Fibroblast of the aortic adventitia (primary cell): ENCODE measurements at places on chromosomes 4 and X.

DNA sequence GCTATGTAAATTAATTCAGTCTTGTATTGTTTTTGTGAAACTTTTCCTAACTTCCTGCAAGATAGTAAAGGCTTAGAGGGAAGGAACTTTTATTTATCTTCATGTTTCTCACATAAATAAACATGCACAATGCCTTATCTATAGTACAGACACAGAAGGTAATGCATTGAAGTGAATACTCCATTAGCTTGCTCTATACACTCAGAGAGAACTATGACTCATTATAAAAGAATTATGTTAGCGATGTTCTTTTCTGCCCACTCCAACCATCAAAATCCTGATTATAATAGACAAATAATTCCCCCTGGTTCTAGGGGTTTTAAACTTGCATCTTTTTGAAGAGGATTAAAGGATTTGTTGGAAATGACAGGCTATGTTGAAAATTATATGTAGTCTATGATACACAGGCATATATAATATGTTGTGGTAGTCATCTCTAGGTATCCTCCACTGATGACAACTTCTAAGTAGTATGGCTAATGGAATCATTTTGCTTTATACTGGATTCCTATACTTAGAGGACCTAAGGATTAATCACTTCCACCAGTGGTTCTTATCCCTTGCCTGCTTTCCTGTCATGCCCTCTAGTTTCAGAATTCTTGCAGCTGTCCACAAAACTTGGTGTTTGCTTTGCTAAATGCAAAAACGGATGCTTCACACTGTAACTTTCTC is 115.7 kb downstream of the NDST4 start:
- no peak for DNase-seq

- DNase-seq = no peak
These were observed 3.3 kb upstream of the MAGEA8 start for GRCh38 chrX:149877636-149878035.

DNA sequence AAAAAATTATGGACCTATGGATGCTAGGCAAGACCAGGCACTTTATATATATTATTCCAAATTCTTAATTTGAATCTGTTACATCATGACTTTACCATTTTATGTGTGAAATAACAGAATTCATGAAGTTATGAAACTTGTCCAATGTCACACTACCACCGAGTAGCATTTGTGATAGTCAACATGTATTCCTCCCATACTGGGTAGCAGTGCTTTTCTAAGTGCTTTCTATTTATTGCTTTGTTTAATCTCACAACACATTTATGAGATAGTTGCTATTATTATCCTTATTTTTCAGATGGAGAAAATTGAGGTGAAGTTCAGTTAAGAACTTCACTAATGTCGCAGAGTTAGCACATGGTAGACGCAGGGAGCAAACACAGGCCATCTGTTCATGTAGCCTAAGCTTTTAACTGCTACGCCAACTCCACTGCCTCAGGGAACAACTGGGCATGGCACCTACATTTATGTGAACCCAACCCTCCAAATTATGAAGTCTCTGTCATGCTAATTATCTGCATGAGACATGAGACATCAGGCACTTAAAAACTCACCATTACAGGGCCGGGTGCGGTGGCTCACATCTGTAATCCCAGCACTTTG is 20.8 kb downstream of the GUCY1A1 start:
- no peak for DNase-seq

DNA sequence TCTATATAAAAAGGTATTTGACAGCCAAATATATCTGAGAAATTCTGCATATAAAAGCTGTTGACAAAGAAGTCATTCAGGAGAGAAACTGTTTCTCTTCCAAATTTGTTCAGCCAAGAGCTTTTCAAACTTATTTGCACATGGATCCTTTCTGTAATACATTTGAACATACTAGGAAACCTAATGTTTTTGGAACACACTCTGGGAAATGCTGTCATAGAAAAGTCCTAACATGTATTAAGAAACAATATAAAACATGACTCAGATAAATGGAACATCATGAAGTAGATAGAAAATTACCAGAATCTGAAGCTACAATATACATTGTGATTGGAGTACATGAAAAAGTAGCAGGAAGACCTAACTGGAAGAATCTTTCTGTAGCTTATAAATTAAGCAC is 781.5 kb upstream of the EPHA5 start:
- peak; percentile 43 for DNase-seq

GRCh38 chrX:134002921-134003615 is 17.7 kb upstream of the GPC3 start:
- no peak for DNase-seq

DNA sequence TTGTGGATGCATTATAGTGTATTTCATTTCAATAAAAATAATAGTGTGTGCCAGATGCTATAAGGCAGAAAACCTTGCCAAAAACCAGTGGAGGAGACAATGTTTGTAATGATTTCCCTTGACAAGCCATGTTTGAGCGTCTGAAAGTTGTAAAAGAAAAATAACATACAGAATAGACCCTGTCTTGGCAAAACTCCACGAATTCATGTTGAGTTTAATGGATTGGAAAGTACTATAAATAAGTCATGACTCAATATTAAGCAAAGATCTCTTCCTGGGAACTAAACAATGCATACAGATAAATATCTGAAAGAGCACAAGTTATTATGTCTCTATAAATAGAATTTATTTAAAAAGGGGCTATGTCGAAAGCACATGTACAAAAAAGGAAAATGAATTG is 543.5 kb downstream of the GABRG1 start:
- no peak for DNase-seq

- no peak for DNase-seq
These were observed 14.4 kb downstream of the LRRC66 start for GRCh38 chr4:52005604-52006273.

GRCh38 chrX:129663171-129663570 is 8.4 kb upstream of the APLN start:
- DNase-seq = peak; percentile 83

- peak; percentile 12 for DNase-seq
These were observed 71.3 kb upstream of the PDHA1 start for GRCh38 chrX:19272452-19272851.

DNA sequence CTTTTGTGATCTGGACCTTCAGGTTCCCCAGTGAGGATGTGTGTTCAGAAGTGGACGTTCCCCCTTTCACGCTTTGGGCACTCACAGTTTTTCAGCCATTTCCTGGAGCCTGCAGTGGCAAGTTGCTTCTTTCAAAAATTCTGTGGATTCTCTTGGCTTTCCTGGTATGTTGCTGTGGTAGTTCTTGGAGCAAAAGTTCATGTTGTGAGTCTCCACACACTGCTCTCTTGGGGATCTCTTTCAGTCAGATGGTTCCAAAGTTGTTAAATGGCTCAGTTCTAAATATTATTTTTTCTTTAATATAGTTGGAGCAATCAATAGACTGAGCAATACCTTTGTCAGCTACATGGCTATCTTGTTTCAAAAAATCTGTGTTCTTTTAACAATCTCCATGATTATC is 28.5 kb upstream of the BANK1 start:
- DNase-seq = no peak

DNA sequence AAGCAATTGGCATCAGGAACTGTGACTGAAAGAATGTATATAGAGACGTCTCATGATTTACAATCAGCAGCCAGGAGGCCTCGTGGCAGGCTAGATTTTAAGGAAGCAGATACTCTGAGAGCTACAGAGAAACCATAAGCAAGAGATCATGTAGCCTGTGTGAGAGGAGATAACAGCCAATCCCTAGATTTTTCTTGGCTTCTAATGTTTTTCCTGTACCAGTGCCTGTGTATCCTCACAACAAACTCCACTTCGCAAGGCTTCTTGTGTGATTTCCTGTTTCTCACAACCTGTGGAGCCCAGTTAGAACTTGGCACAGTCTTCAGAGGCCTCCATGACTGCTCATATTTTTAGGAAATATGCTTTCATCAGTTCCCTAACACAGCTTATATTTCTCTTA is 147.9 kb downstream of the PTCHD1 start:
- DNase-seq = no peak

DNA sequence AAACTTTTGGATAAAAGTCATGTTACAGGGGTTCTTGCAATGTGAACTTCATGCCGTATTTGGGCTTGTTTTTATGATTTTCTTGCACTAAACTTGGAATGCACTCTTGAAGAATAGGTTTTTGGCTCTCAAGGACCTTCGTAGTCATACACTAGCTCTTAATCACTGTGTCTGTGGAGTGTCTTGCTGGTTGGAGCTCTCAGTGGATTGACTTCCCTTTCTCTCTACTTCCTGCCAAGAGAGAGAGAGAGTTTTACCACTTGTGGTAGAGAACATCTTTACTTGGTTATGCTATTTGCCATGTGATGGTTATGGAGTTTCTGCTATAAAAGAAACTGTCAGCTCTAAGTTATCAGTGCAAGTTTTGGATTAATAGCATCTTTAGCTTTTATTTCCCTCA is 112.4 kb downstream of the BMPR1B start:
- DNase-seq = peak; percentile 80

DNA sequence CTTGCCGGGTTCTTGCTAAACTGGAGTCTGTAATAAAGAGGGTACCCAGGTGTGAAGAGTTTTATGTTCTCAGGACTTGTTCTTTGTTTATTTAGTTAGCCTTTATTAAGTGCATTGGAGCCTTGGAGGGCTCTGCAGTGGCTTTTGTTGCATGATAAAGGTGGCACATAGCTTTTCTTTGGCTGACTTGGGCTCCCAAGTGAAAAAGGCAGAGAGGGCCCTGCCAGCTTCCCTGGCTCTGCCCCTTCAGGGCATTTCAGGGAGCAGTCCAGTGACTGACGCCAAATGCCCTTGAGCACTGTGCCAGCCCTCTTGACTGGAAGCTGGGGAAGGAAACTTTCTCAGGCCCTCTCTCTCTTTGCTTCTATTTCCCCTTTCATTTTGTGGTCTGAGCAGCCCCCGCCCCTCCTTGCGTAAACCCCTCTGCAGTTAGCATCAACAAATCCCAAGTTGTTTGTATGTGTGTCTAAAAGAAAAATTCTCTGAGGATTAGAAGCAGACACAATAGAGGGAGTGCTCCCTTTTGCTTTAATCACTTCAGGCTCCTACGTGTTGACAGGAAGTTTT is 152.2 kb downstream of the NHS start:
- no peak for DNase-seq

GRCh38 chrX:68433981-68434299 is 645 bp upstream of the OPHN1 start:
- DNase-seq = no peak

DNA sequence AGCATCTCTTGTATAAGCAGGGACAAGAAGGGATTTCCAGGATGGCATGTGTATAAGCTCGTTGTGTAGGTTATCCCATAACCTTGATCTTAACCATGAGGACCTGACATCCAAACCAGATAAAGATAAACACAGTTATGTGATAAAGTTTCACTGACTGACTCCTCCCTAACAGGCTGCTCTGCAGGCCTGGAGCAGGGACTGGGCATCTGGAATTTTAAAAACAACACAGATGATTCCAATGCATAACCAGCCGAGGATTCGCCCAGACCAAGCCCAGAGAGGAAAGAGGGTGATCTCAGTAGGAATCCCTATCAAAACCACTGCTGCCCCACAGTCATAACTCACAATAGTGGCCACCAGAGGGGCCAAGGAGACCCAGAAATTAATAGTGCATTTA is 22.7 kb downstream of the KLF3 start:
- no peak for DNase-seq

DNA sequence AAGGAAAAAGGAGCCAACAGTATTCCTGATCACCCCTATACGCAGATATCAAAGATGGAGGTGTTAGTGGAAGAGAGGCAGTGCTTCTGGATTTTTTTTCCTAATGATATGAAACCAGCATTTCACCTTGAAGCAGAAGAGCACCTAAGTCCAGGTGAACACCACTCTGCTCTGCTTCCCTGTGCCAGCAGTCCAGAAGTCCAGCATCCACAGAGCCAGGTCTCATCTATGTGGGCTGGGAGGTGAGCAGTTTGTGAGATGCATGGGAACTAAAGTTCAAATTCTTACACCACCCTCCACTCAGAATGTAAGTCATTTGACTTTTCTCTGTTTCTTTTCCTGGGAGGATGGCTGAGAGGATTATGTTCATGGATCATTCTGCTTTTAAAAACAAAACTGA is 202.6 kb downstream of the RELL1 start:
- DNase-seq = no peak

GRCh38 chr4:62324215-62324614 is 1124.1 kb downstream of the ADGRL3 start:
- no peak for DNase-seq

- DNase-seq = no peak
These were observed 166.4 kb downstream of the MID1 start for GRCh38 chrX:10453945-10454344.

DNA sequence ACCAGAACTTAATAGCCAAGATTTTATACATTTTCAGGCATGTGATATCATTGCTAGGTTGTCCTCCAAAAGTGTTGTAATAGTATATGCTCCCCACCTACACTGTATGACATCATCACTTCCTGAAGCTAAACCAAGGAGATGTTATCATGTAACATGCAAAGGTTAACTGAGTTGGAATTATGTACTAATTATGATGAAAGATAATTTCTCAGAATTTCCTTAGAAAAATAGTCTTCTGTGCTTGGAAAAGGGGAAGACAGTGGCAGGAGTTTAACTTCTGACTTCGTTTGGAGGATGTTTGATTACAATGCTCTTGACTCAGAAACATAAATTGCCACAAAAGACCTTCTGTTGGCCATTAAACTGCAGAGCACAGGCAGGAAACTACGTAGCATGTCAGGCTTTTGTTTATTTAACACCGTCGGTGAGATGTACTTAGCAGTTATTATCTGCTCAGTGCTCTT is 83.6 kb upstream of the GUCY1A1 start:
- DNase-seq = peak; percentile 61

- DNase-seq = no peak
These were observed 72.3 kb downstream of the IGSF1 start for GRCh38 chrX:131216828-131217227.

DNA sequence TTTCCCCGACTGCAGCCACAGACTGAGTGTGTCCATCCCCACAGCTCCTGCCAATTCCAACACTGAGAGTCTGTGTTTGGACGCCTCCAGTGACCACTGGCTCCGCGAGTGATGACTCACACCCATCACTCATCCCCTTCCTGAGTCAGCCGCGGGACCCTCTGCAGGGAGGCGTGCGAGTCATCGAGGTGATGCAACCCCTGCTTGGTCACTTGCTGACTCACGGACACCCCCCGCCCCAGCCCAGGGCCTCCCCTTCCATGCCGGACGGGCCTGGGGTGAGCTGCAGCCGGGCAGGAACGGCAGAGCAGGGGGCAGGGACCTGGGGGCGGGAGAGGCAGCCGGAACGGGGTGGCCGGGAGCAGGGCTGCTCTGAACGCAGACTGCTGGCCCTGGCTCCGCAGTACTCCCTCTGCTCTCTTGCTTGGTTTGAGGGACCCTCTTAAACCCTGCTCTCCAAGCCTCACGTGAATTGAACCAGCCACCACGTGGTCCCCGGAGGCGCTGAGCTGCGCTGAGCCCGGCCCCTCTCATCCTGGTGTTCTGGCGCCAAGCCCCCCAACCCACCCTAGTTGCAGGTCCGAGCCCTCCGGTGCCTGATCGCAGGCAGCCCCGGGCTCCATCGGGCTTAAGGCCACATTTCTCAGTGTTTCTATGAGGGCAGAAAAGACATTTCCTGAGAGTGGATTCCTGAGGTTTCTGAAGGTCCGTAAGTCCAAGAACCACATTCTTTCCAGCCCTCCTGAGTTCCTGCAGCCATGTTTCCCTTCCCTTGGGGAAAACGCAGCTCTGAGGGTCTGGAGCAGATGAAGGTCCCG is 32.4 kb downstream of the FGFRL1 start:
- DNase-seq = peak; percentile 99

- DNase-seq = peak; percentile 70
These were observed 594.1 kb downstream of the GLUD2 start for GRCh38 chrX:121641560-121641959.

GRCh38 chr4:146134761-146135445 is 40.6 kb upstream of the LSM6 start:
- DNase-seq = peak; percentile 52
